Lung (tissue), 17 donors: ENCODE measurements at places on chromosomes 1 and 21. TPM values are rescaled to one million over a fixed set of nuclear protein-coding genes. Genes with fewer than 3 reads are reported as not detected.

PWP2 gene
- total RNA-seq: 20.4 TPM

LAMC2 gene
- 49.6 TPM for total RNA-seq

AUNIP gene
- 0.21 TPM for total RNA-seq

FCRL5 gene
- total RNA-seq: 1.7 TPM

OR2T33 gene
- total RNA-seq: not detected

OR14K1 gene
- total RNA-seq: not detected

CHD1L gene
- 38.9 TPM for total RNA-seq

MROH7 gene
- total RNA-seq: 2.6 TPM

CYP4A11 gene
- total RNA-seq: not detected

AIRE gene
- total RNA-seq: 0.37 TPM

MR1 gene
- total RNA-seq: 31.0 TPM

SYDE2 gene
- total RNA-seq: 48.9 TPM

GUCA2A gene
- not detected for total RNA-seq
